ENCODE measurements at places on chromosomes 13 and 19.
A peak's percentile ranks its signal among the peaks of the same experiment; 100 is the strongest.

GRCh38 chr13:20938302-20938701 is 35.8 kb upstream of the XPO4 start:
- no peak for DNase-seq

DNA sequence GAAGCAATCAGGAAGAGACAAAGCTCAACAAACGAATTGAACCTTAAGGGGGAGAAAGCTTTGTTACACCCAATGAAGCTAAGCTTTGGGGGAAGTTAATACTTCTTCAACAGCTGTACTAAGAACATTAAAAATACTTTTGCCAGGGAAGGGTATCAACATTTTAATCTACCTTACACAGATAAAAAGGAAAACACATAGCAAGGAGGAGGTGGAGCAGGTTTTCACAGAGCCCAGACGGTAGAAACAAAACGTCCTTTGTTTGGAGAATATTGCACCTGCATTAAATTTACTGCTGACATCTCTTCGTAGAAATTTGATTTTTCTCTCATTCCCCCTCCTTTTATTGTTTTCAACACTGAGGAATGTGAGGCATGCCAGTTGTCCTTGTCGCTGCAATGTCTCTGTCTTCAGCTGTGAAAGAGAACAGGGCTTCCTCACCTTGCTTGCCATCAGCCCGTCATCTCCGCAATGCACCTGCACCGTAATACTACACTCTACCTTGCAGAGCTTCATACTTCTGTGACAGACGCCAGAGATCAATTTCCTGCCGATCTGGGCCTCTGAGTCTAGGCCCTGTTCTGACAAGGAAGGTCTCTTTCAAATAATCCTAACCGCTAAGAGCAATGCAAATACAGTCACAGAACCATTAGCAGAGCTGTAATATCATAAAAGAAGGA is 270.8 kb downstream of the SPRY2 start:
- DNase-seq = no peak

GRCh38 chr13:44690376-44690775 is 114.2 kb upstream of the TSC22D1 start:
- no peak for DNase-seq

GRCh38 chr13:40163066-40164000 is 503.1 kb downstream of the FOXO1 start:
- DNase-seq = no peak

DNA sequence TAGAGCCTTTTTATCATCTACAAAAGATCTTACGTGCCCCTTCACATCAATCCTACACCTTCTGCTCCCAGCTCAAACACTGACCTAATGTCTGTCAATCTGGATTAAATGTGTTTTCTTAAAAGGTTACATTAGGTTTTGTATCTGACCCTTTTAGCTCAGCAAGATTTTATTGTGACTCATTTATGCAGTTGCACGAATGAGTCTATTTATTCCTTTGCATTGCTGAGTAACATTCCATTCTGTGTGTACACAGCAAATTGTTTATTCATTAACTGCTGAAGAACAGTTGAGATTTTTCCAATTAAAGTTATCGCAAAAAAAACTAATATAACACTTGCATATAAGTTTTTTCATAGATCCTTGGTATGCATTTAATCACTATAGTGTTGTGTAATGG is 253.9 kb upstream of the GPC6 start:
- no peak for DNase-seq

DNA sequence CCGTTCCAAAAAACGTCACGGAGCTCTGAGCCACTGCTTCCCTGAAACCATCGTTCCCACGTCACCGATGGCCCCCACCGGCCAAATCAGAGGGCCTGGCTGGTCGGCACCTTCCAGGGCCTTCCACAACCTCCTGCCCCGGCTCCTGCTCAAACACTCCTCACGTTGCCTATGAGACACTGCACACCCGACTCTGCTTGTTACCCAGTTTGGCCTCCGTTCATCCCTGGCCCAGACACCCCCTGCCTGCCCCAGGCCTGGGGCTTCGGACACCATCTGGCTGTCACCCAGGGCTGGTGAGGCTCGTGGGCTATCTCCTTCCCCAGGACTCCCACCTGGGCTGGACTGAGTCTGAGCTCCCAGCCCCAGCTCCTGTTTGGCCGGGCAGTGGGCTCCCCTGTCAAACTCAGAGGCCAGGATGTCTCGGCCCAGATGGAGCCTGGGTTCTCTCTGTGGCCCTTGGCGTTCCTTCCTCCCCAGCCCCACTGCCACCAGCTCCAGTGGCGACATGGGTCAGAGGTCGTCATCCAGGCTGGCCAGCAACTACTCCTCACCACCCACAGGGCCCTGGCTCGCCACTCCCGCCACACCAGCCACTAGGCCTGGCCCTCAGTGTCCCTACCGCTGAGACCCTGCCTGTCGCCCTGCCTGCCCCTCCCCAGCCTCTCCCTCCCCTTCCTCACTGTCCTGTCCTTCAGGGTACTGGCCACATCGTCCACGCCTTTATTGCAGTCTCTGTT is 17.7 kb downstream of the CERS1 start:
- no peak for DNase-seq

DNA sequence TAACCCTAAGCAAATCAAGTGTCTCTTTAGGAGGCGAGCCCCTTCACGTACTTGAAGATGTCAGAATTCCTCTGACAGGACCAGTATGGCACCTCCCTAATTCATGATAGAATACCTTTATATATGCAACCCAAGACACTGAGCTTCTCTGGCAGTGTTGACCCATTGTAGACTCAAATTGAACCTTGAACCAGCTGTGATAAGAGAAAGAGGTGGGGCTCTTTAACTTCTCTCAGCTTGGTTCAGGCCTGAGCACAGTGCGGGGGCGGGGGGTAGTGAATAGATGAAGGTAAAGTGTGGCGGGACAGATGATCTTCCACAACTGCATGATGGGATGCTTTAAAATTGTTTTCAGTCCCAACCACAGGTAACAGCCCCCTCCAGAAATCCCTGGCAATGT is 12.1 kb downstream of the MBNL2 start:
- no peak for DNase-seq

GRCh38 chr19:54458648-54459281 is 4.8 kb downstream of the LENG9 start:
- no peak for DNase-seq

DNA sequence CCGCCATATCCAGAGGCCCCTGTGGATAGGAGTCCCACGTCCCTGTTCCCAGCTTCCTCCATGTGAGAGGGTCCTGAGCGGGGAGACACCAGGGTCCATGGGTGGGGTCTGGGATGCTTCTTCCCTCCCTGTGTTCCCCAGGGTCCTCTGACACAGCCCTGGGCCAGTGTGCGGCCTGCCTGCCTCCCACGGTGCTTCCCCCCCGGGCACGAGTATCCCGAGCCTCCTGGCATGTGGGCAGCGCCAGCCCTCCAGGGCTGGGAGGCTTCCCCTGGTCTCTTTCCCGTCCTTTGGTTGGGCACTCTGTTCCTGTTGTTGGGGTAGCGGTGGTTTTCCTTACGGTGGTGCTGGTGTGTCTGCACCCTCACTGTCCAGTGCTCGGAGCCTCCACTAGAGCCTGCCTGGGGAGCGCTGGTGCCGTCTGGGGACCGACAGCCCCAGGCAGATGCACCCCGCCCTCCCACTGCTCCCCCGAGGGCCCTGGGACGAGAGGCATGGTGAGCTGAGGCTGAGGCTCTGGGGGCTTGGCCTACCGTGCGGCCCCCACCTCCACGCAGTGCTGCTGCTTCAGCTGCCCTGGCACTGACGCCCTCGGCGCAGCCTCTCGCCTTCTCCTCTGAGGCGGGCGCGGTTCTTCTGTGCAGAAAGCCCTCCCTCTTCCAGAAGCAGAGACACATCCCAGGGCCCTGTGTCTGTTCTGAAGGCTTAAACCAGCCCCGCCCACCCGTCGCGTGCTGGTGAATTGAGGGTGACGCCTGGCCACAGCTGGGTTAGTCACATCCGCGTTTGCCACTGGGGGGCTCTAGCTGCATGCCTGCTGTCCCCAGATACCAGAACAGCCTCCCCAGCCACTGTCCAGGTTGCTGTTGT is 27.9 kb downstream of the PLEKHJ1 start:
- DNase-seq = peak; percentile 22

- no peak for DNase-seq
Observed at GRCh38 chr19:52226652-52227051, 36.8 kb downstream of the PPP2R1A start.

- DNase-seq = no peak
Observed at GRCh38 chr13:57123681-57124080, 17.0 kb upstream of the PRR20A start.

DNA sequence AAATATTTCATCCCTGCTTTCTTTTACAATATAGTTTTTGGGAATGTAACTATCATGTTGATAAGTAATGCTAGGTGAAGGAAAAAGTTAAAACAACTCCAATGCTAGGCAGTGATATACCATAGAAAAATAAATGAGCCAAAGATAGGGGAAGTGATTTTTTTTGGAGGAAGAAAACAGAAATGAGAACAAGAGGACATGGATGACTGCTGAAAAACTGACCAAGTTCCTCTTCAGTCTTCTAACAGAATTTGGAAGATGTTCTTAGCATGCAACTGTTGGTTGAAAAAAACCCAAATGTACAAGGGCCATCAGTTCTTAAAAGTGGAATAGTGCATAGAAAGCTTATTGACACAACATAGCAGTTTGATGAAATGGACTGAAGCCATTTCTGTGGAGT is 262.5 kb upstream of the STARD13 start:
- no peak for DNase-seq

GRCh38 chr13:33257841-33258807 is 27.4 kb downstream of the STARD13 start:
- DNase-seq = peak; percentile 62

DNA sequence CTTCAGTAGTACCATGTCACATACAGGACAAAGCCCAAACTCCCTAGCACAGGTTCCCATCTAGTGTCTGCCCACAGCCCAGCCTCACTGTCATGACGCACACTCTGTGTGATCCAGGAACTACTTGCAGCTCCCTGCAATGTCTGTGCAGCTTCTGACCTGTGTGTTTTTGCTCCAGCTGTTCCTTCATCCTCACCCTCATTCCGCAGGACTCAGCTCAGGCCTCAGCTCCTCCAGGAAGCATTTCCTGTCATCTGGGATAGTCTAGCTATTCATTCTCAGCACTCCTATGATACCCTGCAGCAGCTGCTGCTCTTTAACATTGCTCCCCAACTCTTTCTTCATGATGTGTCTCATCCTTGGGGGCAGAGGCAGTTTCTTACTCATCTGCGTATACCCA is 56.1 kb downstream of the ENOX1 start:
- peak; percentile 35 for DNase-seq

- DNase-seq = no peak
Observed at GRCh38 chr13:22107549-22107948, 436.7 kb downstream of the FGF9 start.

DNA sequence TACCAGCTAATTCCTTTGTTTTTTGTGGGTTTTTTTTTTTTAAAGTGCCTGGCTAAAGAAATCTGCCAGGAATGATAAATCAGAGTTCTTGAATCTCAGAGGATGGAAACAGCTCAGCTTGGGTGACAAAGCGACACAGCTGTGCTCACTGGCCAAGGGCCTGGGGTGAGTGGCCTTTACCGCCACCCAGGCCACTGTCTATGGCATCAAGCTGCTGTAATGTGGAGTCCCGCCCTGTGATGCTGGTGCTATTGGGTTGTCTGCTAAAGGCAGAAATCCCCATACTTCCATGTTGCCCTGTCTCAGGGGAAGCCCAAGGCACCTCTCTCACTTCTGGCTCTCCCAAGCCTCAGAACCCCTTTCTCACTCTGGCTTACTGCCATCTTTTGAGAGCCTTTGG is 82.6 kb upstream of the FARP1 start:
- DNase-seq = no peak

DNA sequence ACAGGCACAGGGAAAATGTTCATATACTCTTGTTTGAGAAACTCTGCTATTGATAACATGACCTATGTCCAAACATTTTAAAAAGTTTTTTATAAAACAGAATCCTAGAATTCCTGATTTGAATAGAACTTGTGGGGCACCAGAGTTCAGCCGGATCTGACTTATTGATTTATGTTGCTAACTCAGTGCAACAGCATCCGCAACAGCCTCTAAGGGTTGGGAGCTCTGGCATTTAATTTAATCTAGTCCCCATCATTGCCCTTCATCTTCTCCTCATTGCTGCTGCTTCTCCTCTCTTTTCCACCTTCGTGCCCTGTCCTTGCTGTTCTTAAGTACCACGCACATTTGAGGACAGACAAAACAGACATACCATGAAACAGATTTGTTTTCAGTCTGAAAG is 214.5 kb downstream of the FGF14 start:
- no peak for DNase-seq

DNA sequence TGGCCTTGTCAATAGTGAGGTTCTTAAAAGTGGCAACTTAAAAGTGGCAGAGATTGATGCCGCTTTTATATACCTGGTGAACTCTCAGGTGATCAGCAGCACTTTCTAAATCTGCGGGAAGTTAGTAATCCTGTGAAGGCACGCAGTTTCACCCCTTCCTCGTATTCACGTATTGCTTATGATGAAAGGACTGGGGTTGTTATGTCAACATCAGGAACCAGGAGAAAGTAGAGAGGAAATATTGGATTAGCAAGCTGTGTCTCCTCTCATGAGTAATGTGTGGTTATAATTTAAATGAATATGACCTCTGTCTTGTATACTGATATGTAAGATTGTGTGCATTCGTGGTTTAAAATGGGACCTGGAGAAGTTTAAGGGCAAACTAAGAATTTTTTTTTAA is 544.6 kb downstream of the SLITRK6 start:
- no peak for DNase-seq

GRCh38 chr19:49229416-49229815 is 71.8 kb downstream of the TRPM4 start:
- no peak for DNase-seq

DNA sequence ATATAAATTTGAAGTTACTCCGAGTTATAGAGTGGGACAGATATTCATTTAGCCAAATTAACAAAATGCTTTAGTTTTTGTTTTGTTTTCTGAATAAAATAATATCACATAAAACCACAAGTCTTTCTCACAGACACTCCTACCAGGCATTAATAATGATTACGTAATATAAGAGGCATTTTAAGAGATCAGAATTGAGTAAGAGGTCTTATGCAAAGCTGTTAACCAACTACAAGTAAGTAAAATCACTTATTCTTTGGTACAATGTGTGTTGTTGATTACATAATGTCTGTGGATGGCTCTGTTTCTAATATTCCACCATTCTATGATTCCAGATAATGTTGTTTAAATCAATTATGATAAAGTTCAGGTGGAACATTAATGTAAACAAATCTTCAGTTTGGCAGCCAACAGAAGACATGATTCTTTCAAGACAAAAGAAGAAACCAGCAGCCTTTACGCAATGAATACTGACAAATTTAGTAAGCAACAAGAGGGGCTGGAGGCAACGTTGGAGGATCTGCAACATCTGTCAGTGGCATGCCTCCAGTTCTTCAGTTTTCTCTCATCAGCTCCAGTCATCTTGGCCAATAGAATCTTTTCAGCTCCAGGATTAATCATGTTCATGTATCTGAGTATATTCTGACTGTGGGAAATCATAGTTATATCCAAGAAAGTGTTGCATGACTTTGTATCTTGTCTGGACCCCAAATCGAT is 403.8 kb downstream of the SLITRK5 start:
- DNase-seq = no peak

GRCh38 chr13:78215458-78216108 is 297.0 kb upstream of the EDNRB start:
- DNase-seq = no peak
